ENCODE measurements at places on chromosomes 6 and 20. TPM values are rescaled to one million over a fixed set of nuclear protein-coding genes. Genes with fewer than 3 reads are reported as not detected.

DNA sequence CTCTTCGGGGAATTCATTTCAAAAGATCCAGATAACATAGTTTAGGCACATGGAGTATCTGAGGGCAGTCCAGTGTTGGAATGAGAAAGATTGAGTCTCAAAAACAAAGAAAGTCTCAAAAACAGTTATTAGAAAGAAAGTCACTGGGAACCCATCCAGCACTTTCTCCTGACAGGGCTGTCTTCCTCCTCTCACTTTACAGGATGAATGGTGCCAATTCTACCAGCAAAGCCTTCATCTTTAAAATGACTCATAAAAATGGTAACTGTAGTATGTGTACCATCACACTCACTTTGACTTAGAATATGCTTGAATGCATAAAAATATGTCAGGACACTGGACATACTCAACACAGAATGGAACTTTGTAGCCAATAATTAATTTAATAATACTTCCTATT lies 71.3 kb downstream of the SLC22A3 start:
- no peak for DNase-seq

DNA sequence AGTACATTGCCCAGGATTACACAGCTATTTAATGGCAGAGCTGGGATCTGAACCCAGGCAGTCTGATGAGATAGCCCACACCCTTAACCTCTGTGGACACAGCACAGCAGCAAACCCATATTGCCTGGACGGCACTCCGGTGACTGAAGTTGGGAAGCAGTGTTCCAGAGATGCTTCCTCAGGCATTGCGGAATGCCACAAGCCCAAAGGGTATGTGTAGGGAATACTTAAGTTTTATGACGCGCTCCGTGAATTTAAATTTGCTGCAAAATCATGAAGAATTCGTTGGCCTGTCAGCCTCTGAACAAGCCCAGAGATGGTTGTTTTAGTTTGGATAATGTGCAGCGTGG lies 46.4 kb downstream of the PSMG4 start:
- no peak for DNase-seq

Gene CRISP3
- total RNA-seq = not detected

Gene BNIP5
- total RNA-seq = not detected

Measured in Right ventricle myocardium inferior (tissue), 1 donor.